ENCODE measurements at places on chromosomes 5 and 9. TPM values are rescaled to one million over a fixed set of nuclear protein-coding genes. Genes with fewer than 3 reads are reported as not detected.

CATSPER3 gene
- total RNA-seq = 0.88 TPM

ECM2 gene
- total RNA-seq = not detected

SLC35D2 gene
- total RNA-seq = 15.1 TPM

CERCAM gene
- total RNA-seq = 1.3 TPM

NEURL1B gene
- total RNA-seq = 3.3 TPM

ENTREP1 gene
- total RNA-seq = not detected

NME5 gene
- total RNA-seq = not detected

SOWAHA gene
- not detected for total RNA-seq

DNA sequence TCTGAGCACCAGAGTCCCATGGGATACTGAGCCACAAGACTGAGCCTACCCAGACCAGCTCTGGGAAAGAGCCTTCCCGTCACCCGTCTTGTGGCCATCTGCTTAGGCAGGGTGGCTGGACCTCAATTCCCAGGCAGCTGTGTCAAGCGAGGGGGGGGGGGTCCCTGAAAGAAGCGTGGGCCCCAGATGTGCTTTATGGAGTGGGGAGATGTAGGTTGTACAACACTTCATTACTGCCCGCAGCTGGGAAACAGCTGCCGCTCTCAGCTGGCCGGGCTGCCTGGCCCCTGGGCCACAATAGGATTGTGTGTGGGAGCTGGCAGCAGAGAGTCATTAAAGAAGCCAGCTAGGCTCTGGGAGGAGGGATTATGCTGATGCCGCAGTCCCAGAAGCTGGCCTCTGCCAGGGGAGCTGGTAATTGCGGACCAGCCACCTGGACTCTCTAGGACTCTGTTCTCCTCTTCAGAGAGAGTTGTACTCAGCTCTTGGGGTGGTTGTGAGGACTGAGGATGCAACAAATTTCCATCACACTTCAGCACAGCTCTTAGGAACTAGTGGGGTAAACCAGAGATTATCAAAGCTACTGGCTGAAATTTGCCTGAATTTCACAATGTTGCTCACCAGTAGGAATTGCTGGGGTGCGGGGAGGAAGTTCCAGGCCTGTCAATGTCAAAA is 145.4 kb downstream of the GADD45G start:
- peaks cover 16% of the 10 kb centered on the region for H3K36me3 ChIP-seq
- H3K4me1 ChIP-seq = peaks cover 33% of the 10 kb centered on the region
- no peaks in the 10 kb centered on the region for H3K27me3 ChIP-seq

- peaks cover 9% of the 10 kb centered on the region for H3K36me3 ChIP-seq
- no peak overlapping the region for H3K27ac ChIP-seq
- no peak overlapping the region for H3K4me3 ChIP-seq
- no peak for DNase-seq
- no peaks in the 10 kb centered on the region for H3K27me3 ChIP-seq
Measured at GRCh38 chr5:143521141-143521540, 117.7 kb upstream of the NR3C1 start.

DNA sequence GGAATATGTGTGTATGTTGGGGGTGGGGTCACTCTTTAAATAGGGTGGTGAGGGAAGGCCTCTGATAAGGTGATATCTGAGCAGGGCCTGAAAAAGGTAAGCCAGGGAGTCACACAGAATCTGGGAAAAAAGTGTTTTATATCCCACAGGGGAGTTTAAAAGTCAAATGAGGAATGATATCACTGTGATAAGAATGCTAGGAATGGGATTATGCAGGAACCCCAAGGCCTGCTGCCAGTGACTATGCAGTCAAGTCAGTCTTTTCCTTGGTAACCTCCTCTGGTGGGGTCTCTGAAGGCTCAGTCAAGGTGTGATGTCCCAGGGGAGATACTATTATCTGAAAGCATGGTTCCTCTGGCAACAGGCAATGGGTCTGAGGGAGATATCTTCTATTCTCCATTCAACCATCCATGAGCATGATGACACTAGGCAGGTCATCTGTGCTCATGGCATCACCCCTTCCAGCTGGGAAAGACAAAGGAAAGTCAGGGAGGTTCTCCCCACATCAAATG is 53.5 kb downstream of the GRIA1 start:
- no peaks in the 10 kb centered on the region for H3K4me1 ChIP-seq
- no peak overlapping the region for H3K4me3 ChIP-seq

DNA sequence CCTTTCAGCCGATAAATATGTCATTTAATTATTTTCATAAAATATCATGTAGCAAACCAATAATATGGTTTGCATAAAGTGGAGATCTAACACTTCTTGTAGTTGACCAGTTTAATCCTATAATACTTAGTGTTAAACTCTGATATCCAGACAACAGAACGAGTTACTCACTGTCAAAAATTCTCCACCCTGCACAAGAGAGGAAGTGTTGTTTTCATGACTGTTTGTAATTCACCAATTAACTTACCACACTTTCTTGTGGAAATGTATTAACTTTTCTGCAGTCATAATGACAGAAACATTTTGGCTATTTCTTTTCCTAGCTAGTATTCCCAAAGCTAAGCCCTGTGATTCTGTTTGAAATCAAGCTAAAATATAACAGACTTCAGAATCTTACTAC is 555.3 kb upstream of the FTMT start:
- H3K4me1 ChIP-seq = no peaks in the 10 kb centered on the region
- no peak overlapping the region for H3K27ac ChIP-seq
- H3K36me3 ChIP-seq = no peaks in the 10 kb centered on the region

DNA sequence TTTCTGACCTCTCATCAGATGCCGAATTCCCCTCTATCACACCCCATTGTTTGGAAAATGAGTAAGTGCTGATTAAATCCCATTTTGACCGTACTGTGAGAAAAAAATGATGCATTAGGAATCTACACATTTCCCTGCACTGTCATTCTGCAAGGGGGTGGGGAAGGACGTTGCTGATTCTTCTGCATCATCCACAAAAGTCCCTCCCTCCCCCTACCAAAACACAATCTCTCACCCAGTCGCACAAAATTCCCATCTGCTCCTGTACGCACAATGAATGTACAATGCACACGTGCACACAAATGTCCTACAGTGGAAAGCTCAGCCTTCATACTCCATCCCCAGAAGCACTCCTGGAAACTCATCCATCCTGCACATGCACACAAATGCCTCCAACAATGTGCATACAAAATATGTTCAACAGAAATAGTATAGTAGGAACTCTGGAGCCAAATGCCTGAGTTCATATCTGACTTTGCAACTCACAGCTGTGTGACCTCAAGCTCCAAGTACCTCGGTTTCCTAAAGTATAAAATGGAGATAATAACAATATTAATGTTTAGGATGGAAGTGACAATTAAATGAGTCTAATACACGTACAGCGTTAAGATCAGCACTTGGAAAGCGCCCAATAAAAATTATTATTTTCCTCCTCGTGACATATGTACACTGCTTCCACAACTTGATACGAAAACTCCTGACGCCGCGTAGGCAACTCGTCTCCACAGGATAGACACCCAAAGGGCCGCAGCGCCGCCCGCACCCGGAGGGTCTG is 809 bp downstream of the TNIP1 start:
- H3K36me3 ChIP-seq = peaks cover 60% of the 10 kb centered on the region
- H3K4me3 ChIP-seq = peak overlapping the region; percentile 88
- peaks cover 82% of the 10 kb centered on the region for H3K4me1 ChIP-seq

DNA sequence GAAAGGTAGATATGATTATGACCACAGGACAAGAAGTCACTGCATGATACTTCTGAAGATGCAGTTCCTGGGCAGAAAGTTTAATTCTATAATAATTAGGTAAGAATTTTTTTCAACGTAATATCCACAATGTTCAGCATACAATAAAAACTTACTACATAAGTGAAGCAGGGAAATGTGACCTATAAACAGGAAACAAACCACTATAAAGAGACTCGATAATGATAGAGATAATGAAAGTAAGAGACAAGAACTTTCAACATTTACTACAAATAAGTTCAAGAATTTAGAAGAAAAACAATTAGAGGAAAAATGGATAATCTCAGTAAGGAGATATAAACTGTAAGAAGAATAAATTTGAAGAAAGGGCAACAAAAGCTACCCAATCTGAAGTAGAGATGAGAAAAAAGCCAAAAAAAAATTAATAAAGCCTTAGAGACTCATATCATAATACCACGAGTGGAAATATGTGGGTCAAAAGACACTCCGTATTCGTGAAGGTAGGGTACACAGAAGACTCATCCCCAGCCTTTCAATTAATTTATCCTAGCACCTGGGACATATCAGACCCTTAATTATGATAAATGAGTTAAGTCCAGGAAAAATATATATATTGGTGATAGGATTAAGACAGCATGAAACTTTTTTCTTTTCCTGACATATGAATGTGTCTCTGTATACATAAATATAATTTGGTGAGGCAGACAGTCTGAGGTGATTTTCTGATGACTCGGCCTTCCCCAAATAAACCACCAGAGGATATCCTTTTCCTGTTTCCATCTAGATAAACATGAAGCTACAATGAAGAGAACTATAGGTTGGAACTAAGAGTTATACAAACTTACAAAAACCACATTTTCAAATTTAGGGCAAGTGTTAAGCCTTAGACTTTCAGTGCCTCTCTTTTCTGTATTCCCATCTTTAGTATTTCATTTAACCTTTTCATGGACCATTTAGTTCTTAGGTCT is 120.4 kb downstream of the RAPGEF6 start:
- peak; percentile 36 for DNase-seq
- peaks cover 30% of the 10 kb centered on the region for H3K36me3 ChIP-seq
- no peaks in the 10 kb centered on the region for H3K27me3 ChIP-seq

DNA sequence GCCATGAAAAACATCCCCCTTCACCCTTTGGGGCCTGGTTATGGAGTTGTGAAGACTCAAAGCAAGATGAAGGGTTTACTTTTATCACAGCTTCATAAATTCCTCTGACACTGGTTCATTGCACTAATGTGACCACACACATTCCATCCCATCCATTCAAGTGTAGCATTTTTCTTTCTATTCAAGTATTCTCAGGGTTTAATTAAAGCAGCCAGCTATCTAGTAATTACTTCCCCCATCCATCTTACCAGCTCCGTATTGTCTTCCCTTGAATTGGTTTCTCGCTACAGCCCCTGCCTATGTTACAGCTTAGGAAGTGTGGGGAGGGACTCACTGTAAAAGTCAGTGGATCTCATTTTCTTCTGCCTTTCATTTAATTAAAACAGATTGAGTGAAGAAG is 387.0 kb upstream of the RFX3 start:
- peaks cover 14% of the 10 kb centered on the region for H3K4me1 ChIP-seq
- H3K27ac ChIP-seq = no peak overlapping the region
- peaks cover 15% of the 10 kb centered on the region for H3K27me3 ChIP-seq
- no peak overlapping the region for H3K4me3 ChIP-seq

GRCh38 chr9:77997611-77998284 is 33.9 kb downstream of the GNAQ start:
- no peak for DNase-seq
- no peak overlapping the region for H3K27ac ChIP-seq
- H3K4me1 ChIP-seq = peaks cover 8% of the 10 kb centered on the region
- H3K36me3 ChIP-seq = peaks cover 3% of the 10 kb centered on the region
- H3K4me3 ChIP-seq = no peak overlapping the region

DNA sequence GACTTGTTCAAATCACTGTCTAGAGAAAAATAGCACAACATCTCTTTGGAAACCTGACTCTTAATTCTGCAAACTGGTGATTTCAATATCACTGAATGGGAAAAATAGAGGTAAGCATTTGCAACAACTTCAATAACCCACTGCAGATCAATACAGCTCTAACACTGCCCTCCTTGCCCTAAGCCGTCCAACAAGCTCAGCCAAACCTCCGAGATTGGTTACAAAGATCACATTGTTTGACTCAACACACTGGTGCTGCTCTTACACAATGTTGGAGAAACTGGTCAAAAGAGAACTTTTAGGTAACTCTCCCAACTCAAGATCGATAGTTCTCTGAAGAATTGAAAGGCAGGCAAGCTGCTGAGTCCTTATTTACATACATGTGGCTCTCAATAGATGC is 150.4 kb downstream of the SPOCK1 start:
- H3K4me3 ChIP-seq = no peak overlapping the region
- no peak overlapping the region for H3K27ac ChIP-seq
- H3K27me3 ChIP-seq = no peaks in the 10 kb centered on the region

GRCh38 chr5:43316421-43316820 is 3.2 kb upstream of the HMGCS1 start:
- no peaks in the 10 kb centered on the region for H3K27me3 ChIP-seq
- peaks cover 34% of the 10 kb centered on the region for H3K36me3 ChIP-seq
- peaks cover 45% of the 10 kb centered on the region for H3K4me1 ChIP-seq
- no peak for DNase-seq

DNA sequence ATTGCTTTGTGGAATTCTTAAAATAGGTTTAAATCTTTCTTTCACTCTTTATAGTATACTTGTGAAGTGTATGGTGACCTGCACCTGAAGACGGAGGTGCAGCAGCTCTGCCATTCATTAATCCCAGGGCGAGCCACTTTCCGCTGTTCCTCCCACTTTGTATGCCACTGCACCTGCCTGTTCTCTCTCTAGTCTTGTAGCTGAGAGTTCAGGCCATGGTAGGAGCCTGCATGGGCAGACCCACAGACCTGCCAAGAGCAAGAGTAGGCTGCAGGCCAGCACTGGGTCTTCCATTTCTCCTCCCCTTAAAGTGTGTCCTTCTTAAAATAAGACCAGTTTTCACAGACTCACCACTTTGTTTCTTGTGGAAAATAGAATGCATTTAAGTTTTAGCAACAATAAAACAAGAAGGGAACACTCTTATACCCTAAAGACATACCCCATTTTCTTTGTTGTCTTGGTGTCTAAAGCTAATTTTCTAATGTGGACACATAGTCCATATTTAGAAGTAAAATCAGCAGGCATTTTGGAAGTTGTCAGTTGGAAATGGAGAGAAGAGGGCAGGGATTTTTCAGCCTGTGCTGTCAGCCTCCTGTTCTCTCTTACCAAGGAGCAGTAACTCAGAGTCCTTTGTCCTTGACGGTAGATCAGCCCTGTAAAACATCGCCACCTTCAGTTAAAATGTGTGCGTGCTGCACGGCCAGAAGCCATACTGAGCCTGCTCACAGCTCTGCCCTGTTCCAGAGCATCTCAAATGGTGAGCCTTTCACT is 103.2 kb downstream of the SNCAIP start:
- no peak for DNase-seq
- no peak overlapping the region for H3K4me3 ChIP-seq
- H3K27me3 ChIP-seq = no peaks in the 10 kb centered on the region
- H3K27ac ChIP-seq = no peak overlapping the region

GRCh38 chr9:112061152-112061740 is 113.9 kb downstream of the SUSD1 start:
- no peak overlapping the region for H3K4me3 ChIP-seq
- H3K4me1 ChIP-seq = peaks cover 23% of the 10 kb centered on the region
- peak; percentile 68 for DNase-seq
- peak overlapping the region; percentile 65 for H3K27ac ChIP-seq
- peaks cover 48% of the 10 kb centered on the region for H3K36me3 ChIP-seq
- no peaks in the 10 kb centered on the region for H3K27me3 ChIP-seq
